IPS DF 6.9 (cell line): ENCODE measurements at places on chromosomes 7 and 10.

DNA sequence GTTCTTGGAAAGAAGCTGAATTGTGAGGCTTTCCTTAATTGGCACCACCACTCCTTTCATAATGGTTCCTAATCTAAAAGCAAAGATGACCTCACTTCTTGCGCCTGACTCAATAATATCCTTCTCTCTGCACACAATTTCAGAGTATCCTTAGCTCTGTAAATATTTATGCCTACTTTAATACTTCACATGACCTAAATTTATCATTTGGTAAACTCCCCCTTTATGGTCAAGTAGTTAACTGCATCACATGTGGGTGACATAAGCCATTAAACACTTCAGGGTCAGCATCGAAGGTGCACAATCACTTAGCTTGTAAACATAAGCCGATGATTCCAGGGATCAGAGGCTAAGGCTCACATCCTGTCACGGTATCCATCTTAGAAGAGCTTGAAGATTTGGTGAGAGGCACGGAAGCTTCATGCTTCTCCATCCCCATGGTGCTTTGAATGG lies 7.3 kb upstream of the RHOBTB1 start:
- no peak for DNase-seq

DNA sequence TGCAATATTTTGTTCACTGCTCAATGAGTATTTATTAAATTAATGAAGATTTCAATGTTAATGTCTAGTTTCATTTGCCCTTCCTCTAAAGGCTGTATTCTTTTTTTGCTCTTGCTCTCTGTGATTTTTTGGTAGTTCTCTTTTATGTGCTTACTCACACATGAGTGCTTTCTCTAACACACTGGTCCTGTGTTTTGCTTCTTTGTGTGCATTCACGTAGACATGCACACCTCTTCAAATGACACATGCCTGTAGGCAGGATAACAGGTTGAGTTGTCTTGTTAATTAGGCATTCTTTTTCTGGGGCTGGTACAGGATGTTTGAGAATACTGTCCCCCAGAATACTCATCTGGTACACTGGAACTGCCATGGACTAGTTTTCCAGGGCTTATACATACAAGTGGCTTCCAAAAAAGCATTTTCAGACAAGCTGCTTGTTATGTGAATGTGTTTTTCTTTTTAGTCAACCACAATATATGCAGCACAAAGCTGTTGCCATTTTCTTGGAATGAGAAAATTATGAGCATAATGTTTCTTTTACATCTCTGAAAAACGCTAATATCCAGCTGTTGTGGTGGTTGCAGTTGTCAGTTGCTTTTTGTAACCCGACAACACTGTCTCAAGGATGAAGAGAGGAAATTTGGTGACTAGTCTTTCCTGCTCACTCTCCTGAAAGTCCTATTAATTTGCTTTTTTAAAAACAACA lies 416.4 kb downstream of the AUTS2 start:
- no peak for DNase-seq

DNA sequence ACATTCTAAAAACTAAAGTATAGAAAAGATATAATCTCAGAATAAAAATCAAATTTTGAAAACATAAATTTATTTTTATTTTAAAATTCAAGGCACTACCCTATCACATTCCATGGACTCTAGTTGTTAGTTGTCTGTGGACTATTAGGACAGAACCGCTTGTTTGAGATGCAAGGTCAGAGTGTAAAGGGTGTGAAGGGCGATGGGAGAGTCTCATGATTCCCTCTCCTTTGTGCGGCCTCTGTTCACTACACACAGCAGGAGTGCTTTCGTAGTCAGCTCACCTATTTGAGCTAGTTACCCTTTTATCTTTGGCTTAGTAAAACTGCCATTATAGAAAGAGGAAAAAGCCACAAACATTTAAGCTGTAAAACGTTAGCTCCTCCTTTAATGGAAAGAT lies 189.8 kb upstream of the TEX47 start:
- no peak for DNase-seq

- DNase-seq = no peak
Measured at GRCh38 chr10:133592716-133593115, 27.3 kb upstream of the SYCE1 start.

GRCh38 chr10:782751-783648 lies 93.5 kb upstream of the DIP2C start:
- DNase-seq = no peak

- no peak for DNase-seq
Measured at GRCh38 chr7:25672496-25672895, 444.2 kb upstream of the NPVF start.

DNA sequence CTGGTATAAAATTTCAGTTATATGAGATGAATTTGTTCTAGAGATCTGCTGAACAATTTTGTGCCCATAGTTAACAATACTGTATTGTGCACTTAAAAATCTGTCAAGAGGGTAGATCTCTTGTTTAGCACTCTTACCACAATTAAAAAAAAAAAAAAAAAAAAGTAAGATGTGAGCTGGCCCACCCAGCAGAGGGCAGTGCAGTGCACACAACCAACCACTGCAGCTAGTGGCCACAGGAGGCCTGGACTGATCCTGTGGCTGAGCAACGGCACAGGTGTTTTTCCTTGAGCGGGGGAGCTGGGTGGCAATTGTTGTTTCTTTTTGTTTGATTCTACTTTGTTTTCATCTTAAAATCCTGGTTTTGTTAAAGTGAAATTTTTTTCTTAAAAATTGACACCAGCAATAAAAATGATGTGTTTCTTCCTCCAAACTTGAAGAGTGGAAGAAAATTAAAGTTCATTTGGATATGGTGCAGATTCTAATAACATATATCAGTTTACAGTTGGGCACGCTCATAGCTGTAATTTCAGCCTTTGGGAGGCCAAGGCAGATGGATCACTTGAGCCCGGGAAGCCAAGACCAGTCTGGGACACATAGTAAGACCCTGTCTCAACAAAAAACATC lies 171.1 kb upstream of the TBX20 start:
- DNase-seq = peak; percentile 31

- DNase-seq = no peak
Measured at GRCh38 chr7:114084472-114085312, 165.9 kb upstream of the PPP1R3A start.

- no peak for DNase-seq
Measured at GRCh38 chr7:157540606-157541294, 203.9 kb downstream of the DNAJB6 start.

DNA sequence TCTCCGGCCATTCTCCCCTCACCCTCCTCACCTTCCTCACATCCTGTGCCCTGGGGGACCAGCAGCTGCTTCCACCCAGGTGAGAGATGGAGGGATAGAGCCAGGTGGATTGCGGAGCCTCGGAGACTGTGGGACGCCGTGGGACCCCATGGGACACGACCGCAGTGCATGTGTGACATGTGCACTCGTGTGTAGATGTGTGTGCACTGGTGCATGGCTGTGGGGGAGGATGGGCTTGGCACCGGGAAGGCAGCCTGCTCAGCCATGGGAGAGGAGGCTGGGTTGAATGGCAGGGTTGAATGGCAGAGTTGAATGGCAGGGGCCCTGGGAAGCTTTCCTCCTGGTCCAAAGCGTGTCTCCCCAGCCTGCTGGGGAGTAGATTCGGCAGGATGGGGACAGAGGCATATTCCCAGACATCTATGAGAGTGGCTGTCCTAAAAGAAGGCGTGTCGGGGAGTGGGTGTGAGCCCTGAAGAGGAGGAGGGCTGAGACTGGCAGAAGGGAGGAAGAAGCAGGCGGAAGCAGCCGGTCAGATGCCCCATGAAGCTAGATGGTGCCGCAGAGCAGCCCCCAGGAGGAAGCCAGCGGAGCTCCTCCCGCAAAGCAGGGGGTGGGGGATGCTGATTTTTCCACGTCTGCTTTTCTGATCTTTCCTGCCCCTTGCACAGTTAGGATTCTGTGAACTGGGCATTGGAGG lies 815 bp downstream of the GIMAP8 start:
- no peak for DNase-seq

GRCh38 chr7:128045766-128046165 lies 14.5 kb upstream of the LRRC4 start:
- DNase-seq = no peak

DNA sequence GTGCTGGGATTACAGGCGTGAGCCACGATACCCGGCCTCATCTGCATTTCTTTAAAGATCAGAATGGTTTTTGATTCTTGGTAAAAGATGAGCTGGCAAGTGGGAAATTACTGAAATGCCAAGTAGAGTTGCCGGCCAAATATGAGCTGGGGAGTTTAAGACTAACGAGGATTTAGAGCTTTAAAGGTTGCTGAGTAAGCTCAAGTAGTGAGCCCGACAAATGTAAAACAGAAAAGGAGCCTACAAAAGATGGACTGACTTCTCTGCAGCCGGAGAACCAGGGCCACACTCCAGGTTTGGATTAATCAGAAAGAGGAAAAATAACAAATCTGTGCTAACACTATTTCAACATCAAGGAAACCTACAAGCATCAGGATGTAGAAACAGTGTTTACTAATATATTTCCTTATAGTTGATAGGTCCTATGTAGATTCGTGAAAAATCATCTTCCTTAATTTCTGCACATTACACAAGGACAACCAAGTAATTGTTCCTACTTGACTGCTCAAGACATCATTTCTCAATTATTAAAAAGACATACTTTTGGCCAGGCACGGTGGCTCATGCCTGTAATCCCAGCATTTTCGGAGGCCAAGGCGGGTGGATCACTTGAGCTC lies 49.6 kb downstream of the MPP7 start:
- DNase-seq = no peak

DNA sequence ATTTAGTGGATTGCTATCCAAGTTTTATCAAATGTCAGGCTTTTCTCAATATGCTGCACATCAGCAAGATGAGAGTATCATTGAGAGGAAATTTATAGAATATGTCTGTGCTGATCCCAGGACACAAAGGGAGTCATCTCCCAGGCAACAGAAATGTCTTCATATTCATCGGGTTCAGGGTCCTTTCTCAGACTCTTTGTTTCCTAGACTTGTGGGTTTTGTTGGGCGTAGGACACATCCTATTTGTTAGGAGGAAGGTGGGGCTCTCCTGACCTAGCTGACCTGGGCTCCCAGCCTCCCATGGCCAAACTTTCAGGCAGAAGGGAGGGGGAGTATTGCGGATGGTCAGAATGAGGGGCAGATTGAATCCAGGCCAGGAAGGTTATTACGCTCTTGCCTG lies 22.9 kb upstream of the NPS start:
- no peak for DNase-seq

- no peak for DNase-seq
Measured at GRCh38 chr7:151461096-151461941, 21.4 kb upstream of the CRYGN start.

DNA sequence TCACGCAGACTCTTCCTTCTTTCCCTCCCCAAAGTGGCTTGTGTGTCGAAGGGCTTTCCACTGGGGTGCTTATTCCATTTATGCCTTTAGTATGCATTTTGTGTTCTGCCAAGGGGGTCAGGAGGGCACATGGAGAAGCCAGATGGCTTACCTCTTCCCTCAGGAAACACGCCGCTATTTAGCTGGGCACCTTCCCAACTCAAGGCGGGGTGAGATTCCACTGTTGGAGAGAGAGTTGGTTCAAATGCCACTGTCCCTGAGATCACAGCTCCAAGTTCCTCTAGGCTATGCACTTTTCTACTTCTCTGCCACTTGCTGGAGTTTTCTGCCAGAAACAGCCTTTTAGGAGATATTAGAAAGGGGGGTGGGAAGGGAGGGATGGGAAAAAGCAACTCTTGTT lies 1091.8 kb downstream of the LRMDA start:
- DNase-seq = no peak

- DNase-seq = no peak
Measured at GRCh38 chr10:106078895-106079576, 1085.5 kb downstream of the SORCS1 start.

DNA sequence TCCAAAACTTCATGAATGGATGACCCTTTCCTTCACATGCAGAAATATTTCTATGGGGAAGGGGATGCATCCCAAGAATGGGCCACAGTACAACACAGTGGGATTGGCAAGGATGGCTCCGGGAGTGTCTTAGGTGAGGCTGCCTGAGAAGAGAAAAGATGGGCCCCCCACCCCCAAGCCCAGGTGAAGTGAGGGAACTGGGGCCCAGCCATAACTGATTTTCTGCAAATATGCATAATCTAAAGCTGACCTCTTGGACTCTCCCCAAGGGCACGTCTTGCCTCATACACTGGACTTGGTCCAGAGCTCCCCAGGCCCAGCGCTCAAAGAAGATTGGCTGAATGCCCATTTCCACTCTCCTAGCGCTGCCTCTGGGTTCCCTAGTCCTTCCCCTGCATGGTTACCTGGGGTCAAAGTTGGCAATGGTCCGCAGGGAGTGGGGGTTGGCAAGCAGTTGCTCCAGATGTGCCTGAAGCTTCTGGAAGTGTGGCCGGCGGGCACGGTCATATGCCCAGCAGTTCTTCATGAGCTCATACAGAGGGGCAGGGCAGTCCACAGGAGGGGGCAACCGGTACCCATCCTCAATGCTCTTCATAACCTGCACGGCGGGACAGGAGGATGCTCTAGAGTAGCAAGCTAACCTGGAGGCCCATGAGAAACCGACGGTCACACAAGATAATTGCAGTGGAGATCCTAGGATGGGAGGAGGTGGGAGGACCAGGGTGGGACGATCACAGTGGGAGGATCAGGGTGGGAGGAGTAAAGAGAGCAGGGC lies 12.3 kb downstream of the ZYX start:
- no peak for DNase-seq
